ENCODE measurements at places on chromosomes 16 and 17.
A peak's percentile ranks its signal among the peaks of the same experiment; 100 is the strongest.

GRCh38 chr16:58020628-58021521 is 4.7 kb upstream of the MMP15 start:
- peak; percentile 67 for DNase-seq

DNA sequence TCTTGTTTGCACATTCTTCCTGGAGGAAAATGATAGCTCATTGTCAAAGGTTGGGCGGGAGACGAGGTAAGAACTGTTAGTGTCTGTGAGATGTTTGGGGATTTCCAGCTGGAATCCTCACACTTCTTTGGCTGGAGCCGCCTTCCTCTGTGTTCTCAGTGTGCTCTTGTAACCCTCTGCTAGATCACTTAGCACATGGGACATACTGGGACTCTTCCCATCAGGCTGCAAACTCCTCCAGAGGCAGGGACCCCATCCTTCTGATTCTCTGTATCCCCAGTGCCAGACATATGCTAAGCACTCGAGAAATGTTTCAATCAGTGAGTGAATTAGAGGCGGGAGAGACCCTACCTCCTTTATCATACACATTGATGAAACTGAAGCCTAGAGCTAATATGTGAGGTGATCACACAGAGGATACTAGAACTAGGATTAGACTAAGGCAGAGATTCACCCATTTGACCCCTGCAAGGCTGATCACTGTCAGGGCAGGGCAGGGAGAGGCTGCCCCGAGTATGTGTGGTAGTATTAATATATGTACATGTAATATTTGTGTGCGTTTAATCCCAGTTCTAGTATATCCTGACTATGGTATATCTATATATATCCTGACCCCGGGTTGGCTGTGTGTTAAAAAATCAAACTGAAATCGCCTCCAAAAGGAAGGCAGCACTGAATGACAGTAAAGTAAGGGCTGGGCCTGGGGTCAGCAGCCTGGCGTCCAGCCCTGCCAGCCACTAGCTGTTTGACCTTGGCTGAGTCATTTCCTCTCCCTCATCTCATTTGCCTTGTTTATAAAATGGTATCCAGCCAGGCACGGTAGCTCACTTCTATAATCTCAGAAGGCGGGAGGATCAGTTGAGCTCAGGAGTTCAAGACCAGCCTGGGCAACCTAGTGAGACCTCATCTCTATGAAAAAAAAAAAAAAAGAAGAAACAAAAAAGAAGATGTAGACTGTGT is 75.5 kb upstream of the TBX2 start:
- DNase-seq: no peak

GRCh38 chr16:24573141-24573540 is 33.8 kb downstream of the RBBP6 start:
- no peak for DNase-seq

GRCh38 chr16:50393416-50393815 is 24.6 kb upstream of the BRD7 start:
- no peak for DNase-seq

GRCh38 chr17:14797801-14798200 is 467.3 kb downstream of the PMP22 start:
- DNase-seq: no peak

All from OCI-LY7 (cell line).